ENCODE measurements at places on chromosomes 2 and 18. TPM values are rescaled to one million over a fixed set of nuclear protein-coding genes. Genes with fewer than 3 reads are reported as not detected.

DNA sequence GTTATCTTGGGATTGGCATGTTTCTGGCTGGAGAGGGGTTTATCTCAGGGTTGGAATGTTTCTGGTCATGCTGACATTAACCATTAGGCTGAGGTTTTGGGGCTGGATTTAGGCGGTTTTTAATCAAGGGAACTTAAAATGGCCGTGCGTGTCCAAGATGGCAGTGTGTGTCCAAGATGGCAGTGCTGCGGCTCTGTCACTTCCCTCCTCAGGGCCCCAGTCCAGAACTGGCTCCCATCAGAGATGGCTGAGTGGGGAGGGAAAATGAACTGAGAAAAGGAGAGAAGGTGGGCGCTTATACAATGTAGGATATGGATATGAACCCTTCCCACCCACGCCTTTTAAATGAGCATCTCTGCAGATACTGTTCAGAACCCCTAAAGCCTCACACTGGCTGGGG lies 175.5 kb upstream of the MYT1L start:
- no peak for DNase-seq

- DNase-seq, result no peak
These were observed 87.0 kb upstream of the LRP1B start for GRCh38 chr2:142217804-142218203.

GRCh38 chr2:31221544-31221943 lies 4.2 kb upstream of the CAPN14 start:
- no peak for DNase-seq

GRCh38 chr2:120613742-120614571 lies 121.7 kb upstream of the GLI2 start:
- no peak for DNase-seq

DNA sequence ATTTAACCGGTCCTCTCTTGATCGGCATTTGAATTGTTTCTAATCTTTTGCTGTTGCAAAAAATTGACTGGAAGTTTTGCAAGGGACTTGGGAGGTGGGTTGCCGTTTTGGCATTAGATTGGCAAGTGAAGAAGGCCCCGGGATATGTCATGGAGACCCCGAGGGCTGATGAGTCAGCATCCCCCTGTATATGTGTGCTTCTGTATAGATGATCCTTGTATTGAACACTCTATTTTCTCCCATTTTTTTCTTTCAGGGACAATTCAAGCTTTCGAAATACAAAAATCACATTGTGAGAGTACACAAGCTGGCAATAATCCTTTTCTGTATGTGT lies 30.1 kb downstream of the EIF4E2 start:
- DNase-seq, result no peak

DNA sequence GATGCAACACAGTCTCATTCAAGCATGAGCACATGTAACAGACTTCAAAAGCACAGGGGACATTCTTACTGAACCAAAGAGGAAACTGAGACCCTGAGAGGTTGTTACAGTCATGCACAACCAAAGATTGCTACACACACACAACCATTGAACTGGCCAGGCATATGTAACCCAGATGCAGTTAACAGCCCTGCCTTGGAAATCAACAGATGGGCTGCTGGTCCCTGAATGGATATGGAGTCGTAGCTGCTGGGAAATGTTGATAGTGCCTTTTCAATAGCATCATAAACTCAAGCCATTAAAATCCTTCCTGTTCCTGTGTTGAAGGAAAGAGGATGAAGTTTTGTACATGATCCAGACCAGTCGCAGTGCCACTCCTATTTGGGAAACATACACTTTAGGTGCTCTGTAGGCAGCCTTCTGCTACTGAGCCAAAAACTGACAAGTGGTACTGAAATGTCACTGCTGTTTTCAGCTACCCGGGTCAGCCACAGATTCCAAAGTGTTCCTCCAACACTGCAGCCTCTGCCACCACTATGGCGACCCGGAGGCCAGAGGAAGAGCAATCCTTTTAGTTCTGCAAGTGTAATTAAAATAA lies 143.9 kb downstream of the CCBE1 start:
- DNase-seq, result no peak

DNA sequence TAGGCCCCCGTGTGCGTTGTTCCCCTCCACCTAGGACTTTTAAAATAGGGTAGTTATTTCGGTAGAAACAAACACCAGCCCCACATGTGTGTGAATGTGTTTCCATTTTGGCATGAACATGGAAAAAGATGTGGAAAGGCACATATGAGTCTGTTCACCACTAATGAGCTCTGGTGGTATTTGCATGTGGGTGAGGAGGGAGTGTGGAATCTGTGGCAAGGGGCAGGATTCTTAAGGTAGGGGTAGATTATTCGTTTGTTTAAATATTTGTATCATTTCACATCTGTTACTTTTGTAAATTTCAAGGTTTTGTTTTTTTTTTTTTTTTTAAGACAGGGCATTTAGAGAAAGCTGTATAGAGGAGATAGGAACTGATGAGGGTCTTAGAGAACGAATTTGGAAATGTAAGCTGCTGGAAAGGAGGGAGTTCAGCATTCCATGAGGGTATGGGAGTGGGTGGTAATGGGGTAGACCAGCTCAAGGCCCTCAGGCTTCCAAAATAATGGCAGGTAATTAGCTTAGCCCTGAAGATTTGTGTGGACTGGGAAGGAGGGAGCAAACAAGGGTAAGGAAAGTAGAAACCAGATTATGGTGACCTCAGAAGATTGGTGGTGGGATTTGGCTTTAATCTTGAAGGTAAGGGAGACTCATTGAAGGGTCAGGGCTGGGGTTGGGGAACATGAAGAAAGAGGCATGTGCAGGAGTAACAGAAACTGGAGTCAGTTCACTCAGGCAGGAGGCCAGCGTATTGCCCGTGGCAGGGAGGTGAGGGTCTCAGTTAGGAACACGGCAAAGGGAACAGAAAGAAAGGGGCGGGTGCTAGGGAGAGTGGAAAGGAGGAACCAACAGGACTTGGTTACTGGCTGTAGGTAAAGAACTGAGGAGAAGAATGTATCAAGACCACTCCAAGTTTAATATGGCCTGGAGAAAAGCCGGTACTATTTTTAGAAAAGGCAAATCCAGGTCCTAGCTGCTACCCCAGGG lies 123.6 kb downstream of the PLB1 start:
- no peak for DNase-seq

DNA sequence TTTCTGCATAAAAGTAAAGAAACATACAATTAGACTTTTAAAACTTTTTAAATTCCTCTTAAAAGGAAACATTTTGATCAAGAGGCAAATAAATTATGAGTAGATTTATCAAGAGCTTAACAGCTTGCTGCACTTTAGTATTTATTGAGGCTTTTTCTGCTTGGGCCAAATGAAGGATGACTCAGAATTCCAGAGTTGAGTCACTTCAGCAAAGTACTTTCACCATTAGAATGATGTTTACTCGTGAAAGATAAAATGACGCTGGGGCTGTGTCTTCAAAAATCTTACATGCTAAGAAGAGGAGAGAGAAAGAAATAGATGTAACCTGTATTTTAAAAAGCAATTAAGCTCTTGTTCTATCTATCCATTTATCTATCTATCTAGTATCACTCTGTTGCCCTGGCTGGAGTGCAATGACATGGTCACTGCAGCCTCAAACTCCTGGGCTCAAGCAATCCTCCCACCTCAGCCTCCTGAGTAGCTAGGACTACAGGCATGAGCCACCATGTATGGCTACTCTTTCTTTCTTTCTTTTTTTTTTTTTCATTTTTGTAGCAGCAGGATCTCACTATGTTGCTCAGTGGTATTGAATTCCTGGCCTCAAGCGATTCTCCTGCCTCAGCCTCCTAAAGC lies 75.3 kb upstream of the RIOK3 start:
- no peak for DNase-seq

- DNase-seq, result no peak
These were observed 1.8 kb downstream of the DCC start for GRCh38 chr18:52341608-52342381.

GRCh38 chr2:88530081-88530480 lies 77.6 kb upstream of the FOXI3 start:
- no peak for DNase-seq

DNA sequence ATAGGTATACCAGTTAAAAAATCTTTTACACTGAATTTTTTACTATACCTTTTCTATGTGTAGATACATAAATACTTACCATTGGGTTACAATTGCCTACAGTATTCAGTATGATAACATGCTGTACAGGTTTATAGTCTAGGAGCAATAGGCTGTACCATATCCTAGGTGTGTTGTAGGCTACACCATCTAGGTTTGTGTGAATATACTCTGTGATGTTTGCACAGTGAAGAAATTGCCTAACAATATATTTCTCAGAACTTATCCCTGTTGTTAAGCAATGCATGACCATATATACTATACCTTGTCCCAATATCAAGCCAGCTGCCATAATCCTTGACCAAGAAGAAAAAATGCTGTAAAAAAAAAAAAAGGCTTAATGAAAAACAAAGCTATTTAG lies 114.5 kb downstream of the PIGN start:
- DNase-seq, result no peak

DNA sequence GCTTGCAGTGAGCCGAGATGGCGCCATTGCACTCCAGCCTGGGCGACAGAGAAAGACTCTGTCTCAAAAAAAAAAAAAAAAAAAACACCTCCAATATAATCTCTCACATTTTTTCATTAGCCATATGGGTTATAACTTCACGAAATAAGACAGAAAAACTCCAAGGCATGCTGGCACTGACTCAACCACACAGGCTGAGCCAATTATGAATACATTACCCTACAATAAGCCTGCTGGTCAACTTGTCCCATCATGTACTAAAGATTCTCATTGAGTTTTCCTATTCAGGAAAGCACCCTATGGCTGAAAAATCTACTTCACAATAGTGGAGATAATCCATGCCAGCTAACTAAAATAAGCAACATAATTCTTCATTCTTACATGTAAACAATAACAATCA lies 12.8 kb upstream of the MAP3K20 start:
- no peak for DNase-seq

DNA sequence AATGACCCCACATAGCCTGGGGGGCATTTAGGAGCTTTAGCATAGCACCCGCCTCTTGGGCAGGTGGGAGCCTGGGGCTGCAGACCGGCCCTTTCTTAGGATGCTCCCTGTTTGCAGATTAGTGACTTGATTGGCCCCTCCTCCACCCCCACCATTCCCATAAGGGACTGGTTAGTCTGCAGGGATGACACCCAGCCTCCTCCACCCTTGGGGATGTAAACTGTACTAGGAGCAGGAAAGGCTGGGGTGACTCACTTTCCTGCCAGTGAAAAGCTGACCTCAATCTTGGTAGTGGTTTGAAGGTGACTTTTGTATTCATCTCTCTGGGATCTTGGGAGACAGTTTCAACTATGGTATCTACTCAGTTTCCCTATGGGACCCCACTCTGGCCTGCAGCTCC lies 24.2 kb downstream of the CTIF start:
- no peak for DNase-seq

DNA sequence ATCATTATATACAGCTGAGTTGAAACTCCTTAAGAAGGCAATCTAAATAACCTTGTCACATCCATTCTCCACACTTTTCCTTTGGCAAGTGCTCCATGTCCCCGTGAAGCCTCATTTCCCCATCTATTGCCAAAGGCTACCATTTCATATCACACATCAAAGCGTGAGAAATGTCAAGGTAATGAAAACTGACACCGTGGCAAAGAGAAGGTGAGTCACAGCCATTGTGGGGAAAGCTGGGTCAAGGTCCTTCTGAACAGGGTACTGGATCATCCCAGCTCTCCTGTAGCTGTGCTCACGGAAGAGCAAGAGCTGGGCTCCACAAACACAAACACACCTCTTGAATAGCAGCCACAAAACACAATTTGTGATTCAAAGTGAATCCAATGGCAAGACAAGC lies 58.2 kb upstream of the REG3G start:
- no peak for DNase-seq

Gene CD226
- 0.77 TPM for total RNA-seq

Gene POMC
- total RNA-seq, result not detected

Gene FSHR
- not detected for total RNA-seq

Gene SERPINB2
- 0.35 TPM for total RNA-seq

Gene LHCGR
- not detected for total RNA-seq

Gene RAD51AP2
- not detected for total RNA-seq

All from SK-MEL-5 (cell line).